Esophagus muscularis mucosa (tissue), 4 donors: ENCODE measurements at places on chromosomes 2 and 18.
A peak's percentile ranks its signal among the peaks of the same experiment; 100 is the strongest.

- DNase-seq: no peak
Measured at GRCh38 chr2:140808820-140809219, 1322.0 kb downstream of the LRP1B start.

- DNase-seq: no peak
Measured at GRCh38 chr2:55620123-55620779, 2.8 kb upstream of the PPP4R3B start.

DNA sequence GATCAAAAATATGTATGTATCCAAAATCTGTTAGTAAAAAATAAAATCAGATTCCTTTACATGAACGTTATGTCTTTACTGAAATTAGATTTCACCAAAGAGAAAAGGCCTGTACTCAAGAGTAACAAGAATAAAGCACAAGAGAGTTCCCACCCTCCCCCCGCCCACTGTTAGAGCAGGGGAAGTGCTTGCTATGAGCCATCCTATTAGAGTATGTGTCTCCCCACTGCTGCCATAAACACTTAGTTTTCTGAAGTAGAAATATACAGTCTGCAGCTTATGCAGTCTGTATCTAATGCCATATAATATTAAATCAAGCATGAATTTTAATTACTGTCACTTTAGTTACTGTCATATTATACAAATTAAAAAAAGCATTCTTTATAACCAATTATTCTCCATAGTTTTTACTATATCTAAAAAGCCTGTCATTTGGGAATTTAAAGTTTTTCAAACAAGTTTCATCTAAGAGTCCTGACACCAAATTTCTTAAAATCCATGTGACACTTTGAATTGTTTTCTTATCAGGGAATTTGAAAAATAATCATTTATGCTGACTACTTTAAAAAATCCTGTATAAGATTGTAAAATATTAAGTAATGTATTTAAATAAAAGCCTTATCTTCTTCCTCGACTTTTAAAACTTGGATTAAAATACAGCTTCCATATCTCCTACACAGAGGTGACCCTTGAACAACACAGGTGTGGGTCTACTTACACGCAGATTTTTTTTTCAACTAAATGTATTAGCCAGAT, 51.8 kb upstream of the GPR75 start:
- no peak for DNase-seq

GRCh38 chr2:129762386-129763189, 216.9 kb upstream of the RAB6C start:
- DNase-seq: peak; percentile 84
